ENCODE measurements at places on chromosomes 7 and 10.

DNA sequence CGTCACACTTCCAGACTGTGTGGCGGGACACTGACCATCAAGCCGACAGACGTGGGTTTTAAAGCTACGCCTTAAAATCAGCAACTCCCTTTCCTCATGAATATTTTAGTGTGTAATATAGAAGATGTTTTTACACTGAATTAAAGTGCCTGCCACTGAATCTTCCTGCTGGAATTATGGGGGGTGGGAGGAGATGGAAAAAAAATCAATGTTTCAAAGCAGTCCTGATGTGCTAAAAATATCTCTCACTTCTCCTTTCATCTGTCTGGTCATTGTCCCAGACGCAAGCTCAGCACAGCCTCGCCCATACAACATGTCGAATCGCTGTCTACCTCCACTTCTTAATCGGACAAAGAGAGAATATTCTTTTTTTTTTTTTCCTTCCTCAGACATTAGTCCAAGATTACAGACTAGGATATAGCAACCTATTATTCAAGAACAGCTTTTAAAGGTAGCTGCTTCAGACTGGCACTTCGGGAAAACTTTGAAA lies 165.1 kb upstream of the KLF14 start:
- DNase-seq: no peak

DNA sequence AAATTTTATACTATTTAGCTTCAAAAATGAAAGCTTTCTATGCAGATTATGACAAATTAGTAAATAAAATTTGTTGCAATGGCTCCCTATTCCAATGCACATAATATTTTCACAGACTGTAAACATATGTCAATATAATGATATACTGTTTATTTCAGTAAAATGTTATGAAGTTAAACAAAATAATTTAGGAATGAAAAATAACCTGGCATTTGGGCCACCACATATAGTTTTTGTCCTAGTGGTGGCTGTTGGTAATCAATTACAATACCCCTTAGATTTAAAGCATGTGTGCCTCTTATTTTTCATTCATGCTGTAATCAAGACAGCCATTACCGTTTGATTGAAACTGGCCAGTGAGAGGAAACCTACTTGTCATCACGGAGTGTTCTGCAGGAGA lies 928.5 kb upstream of the KCND2 start:
- DNase-seq: no peak

DNA sequence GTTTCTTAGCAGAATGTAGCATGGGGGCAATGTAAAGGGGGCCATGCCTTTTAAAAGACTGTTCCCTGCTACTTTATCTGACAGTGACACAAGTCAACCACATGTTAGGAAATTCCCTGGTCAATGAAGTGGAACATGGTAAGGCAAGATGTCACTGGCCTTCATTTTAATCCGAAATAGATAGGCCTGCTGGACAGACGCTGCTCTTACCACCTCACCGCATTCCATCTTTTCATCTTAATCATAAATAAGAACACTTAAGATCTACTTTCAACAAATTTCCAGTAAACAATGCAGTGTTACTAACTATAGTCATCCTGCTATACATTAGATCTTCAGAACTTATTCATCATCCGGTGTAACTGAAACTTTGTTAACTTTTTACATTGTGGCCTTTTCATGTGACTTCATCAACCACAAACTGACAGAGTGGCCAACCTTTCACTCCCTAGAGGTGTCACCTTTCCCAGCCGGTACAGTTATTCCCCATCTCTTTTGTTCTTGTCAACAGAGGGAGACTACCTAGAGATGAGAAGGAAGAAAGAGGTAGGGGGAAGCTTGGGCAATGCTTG lies 15.6 kb downstream of the ASB4 start:
- DNase-seq: peak; percentile 83

DNA sequence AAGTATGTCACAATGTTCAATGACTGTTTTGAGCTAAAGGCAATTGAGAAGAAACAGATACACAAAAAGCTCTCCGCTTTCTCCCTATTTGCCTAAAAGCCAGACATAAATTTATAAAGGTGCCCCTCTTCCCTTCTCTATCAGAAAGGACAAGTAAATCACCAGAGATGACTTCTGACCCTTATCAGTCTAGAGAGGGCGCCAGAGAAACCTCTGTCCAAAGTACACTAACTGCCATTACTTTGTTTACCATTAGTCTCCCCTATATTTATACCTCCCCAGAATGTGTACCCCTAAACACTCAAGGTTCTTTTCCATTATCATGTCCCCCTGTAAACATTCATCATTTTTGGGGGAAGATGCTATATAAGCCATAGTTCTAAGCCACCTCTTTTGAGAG lies 49.3 kb downstream of the TPK1 start:
- DNase-seq: peak; percentile 26

DNA sequence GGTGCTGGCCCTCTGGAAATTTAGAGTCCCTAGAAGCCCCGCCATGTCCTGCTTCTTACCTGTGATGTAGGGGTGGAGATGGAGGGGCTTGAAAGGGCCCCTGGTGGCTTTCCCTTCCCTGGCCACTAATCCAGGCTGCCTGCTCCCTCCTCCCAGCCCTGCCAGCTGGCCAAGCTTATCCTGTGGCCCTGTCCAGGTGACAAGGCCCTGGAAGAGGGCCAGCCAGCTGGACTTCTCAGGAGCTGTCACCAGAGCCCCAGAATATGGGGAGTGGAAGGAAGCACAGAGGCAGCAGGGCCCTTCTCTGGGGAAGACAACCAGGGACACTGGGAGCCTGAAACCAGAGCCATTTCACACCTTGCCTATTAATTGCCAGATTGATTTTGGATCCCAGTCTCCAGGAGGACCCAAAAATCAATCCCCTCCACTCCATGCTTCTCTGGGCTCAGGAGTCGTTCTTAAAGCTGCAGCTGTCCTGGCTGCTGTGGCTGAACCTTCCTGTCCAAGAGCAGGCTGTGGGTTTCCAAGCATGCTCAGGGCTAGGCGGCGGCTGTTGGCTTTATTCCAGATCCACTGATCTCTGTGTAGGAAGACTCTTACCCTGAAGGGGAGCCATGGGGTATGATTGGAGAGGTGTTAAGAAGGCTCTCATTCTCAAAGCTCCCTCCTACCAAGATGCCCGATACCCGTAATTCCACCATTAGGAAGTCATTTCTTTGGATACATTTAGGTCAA lies 52.6 kb upstream of the PCBD1 start:
- DNase-seq: no peak

DNA sequence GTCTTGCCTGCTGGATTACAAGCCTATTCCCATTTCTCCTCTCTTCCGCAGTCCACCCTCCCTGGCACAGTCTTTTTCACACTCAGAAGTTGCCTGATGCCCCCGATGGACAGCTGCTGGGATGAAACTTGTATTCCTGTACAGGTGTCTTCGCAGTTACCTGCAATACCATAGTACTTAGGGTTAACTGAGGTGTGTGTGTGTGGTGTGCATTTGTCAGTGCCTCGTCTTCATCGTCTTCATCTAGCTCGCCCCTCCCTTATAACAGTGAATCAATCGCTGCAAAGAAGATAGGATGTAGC lies 11.0 kb downstream of the NXPH1 start:
- DNase-seq: no peak

- DNase-seq: no peak
Observed at GRCh38 chr7:127474457-127474856, 81.9 kb upstream of the ZNF800 start.

DNA sequence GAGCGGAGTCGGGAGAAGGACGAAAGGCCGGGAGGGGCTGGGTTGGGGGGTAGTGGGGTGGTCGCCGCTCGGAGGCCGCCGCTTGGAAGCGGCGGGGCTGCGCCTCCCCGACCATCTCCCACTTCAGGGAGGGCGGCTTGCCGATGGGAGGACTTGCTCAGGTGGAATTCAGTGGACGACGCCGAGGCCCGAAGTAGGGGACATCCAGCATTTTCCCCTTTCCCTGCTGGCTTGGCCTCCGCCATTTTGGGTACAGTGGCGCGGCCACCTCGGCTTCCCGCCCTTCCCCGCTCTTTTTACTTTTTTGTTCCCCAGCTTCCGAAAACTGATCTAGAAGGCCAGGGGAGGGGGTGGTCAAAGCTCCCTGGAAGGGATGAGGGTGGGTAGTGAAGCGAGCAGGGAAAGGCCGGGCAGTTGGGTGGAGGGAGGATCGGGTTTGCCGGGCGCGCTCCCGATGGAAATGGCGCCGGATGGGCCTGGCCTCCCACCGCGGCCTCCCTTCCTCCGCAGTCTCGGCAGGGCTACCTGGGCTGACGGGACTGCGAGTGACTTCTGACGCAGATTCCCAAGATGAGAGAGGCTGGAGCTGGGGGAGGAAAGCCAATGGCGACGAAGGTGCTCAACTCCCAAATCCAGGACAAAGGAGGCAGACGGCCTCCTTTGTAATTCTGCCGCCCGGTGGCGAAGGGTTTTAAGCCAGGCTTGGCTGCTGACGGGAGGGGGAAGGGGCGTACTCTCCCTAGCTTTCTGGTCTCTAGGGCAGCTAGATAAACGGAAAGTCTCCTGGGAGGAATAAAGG lies at the start of gene PBLD:
Gene PBLD, minus strand, starts transcription at position 670 of the 799 bp plus-strand sequence. CDS start 26,084 bp downstream, outside the sequence.
- peak; percentile 69 for DNase-seq

GRCh38 chr7:16317406-16317805 lies 103.9 kb downstream of the CRPPA start:
- no peak for DNase-seq

- DNase-seq: no peak
Observed at GRCh38 chr10:36448760-36449691, 676.4 kb upstream of the ANKRD30A start.

- DNase-seq: no peak
Observed at GRCh38 chr7:85424298-85424697, 237.4 kb upstream of the SEMA3D start.

DNA sequence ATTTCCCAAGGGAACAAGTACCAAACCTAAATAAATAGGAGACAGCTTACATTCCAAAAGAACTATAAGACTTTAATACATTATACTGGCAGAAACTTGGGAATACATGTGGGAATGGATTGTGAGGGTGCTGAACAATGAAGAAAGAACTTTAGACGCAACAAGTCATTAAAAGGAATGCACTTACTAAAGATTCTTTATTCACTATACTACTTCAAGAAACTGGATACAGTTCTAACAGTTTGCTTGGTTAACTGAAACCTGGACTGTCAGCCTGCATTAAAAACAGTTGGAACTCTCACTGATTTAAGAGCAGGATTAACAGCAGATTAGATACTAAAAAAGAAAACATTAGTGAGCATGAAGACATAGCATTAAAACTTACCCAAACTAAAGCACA lies 12.0 kb downstream of the CACUL1 start:
- no peak for DNase-seq

- no peak for DNase-seq
Observed at GRCh38 chr10:15349112-15349511, 22.0 kb downstream of the FAM171A1 start.

GRCh38 chr7:47704936-47705335 lies 123.0 kb upstream of the TNS3 start:
- no peak for DNase-seq

- peak; percentile 64 for DNase-seq
Observed at GRCh38 chr7:12569673-12570072, 847 bp upstream of the SCIN start.

- no peak for DNase-seq
Observed at GRCh38 chr10:132208462-132209050, 21.8 kb downstream of the DPYSL4 start.

DNA sequence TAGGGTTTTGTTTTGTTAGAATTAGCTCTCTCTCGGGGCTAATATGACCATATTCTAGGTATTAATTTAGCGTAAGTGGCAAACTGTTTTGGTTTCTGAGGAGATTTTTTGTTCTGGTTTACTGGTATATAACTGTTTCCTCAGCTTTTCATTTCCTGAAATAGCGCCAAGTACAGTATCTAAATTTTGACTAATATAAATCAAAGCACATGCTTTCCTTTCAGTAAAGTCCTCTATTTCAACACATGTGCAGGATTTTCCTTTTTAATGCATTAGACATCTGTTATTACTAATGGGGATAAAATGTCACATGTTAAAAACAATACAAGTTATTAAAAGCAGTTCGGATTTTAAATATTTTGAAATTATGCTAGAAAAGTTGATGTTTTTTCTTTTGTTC lies 11.3 kb downstream of the FERD3L start:
- DNase-seq: no peak

- DNase-seq: no peak
Observed at GRCh38 chr7:100539436-100540006, 518 bp downstream of the AGFG2 start.

DNA sequence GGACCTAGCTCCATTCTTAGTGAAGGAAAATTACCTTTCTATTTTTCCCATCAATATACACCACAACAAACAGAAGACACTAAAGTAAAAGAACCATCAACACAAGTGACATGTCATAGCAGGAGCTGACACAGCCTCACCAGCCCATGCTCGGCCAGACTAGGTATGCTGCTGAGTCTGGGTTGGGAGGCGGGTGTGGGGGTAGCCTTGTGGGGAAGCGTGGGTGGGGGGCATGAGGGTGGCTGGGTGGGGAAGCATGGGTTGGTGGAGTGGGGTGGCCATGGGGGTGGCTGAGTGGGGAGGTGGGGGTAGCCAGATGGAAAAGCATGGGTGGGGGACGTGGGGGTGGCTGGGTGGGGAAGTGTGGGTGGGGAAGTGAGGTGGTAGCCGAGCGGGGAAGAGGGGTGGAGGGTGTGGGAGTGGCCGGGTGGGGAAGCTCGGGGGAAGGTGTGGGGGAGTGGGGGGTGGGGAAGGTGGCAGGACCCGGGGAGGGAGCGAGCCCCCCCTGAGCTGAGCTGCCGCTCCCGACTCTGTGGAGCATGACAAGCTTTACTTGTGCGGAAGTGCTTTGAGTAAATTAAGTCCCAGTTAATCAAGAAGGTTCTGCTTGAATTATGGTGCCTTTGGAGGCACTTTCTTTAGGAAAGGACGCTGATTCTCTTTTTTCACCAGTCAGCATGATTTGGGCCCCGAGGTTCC lies 294.6 kb upstream of the ZNF32 start:
- DNase-seq: no peak

- DNase-seq: no peak
Observed at GRCh38 chr7:139111811-139112301, 2.3 kb upstream of the ZC3HAV1 start.

DNA sequence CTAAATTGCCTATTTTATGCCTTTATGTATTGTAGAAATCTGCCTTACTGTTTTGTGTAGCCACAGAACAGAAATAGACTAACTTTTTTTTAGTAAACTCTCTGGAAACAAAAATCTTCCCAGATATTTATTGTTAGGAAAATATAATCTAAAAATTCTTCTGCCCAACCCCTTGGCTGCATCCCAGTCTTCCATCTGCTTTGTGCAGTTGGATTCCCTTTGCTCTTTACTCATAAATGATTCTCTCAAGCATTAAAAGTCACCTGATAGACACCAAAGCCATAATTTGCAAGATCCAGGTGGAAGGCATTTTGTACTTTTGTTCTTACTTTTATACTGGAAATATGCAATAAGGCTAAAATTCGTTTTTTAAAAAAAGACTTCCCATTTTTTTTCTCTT lies 6.1 kb upstream of the CAV2 start:
- no peak for DNase-seq

- no peak for DNase-seq
Observed at GRCh38 chr7:40223451-40224127, 88.8 kb downstream of the SUGCT start.

DNA sequence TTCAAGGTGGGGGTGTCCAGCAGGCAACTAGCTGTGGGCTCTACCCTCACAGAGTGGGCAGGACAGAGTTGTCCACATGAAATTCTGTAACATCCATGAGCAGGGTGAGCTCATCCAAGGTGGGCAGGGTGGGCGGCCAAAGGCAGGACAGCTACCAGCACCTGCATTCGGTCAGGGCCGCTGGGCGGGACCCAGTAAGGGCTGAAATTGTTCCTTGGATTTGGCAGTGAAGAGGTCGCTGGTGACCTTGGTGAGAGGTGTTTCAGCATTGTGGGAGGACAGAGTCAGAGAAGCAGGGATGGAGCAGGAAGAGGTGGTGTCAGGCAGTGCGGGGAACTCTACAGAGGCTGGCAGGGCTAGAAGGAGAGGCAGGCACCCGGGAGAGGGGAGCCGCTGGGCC lies 23.9 kb downstream of the ADCYAP1R1 start:
- DNase-seq: no peak
